ENCODE measurements at places on chromosomes 3 and 15. TPM values are rescaled to one million over a fixed set of nuclear protein-coding genes. Genes with fewer than 3 reads are reported as not detected.

C3orf62 gene
- 3.6 TPM for total RNA-seq

BMF gene
- 7.3 TPM for total RNA-seq

HYPK gene
- 10.4 TPM for total RNA-seq

NOX5 gene
- 2.1 TPM for total RNA-seq

STRIT1 gene
- total RNA-seq: not detected

HCLS1 gene
- 84.6 TPM for total RNA-seq

NR2E3 gene
- not detected for total RNA-seq

NECTIN3 gene
- total RNA-seq: 36.7 TPM

REC114 gene
- not detected for total RNA-seq

MED12L gene
- 0.22 TPM for total RNA-seq

MUC20 gene
- total RNA-seq: 2.9 TPM

GOLGA8G gene
- total RNA-seq: not detected

ARIH1 gene
- total RNA-seq: 55.7 TPM

DNAH12 gene
- total RNA-seq: 0.17 TPM

WDR93 gene
- total RNA-seq: 1.8 TPM

TMEM108 gene
- 0.75 TPM for total RNA-seq

CCDC54 gene
- not detected for total RNA-seq

GRIP2 gene
- total RNA-seq: 1.5 TPM

SOX2 gene
- total RNA-seq: not detected

VGLL3 gene
- total RNA-seq: 36.0 TPM

CPLX3 gene
- total RNA-seq: not detected

SLC22A14 gene
- total RNA-seq: not detected

BNC1 gene
- 0.34 TPM for total RNA-seq

TUSC7 gene
- not detected for total RNA-seq

EIF1B gene
- total RNA-seq: 45.7 TPM

ARHGEF26 gene
- 18.5 TPM for total RNA-seq

All from subcutaneous adipose tissue (tissue), 4 donors.